Stimulated activated naive CD4-positive, alpha-beta T cell (primary cell): ENCODE measurements at places on chromosomes 4 and X.

- no peak for DNase-seq
Observed at GRCh38 chr4:94466923-94467322, 15.2 kb downstream of the PDLIM5 start.

DNA sequence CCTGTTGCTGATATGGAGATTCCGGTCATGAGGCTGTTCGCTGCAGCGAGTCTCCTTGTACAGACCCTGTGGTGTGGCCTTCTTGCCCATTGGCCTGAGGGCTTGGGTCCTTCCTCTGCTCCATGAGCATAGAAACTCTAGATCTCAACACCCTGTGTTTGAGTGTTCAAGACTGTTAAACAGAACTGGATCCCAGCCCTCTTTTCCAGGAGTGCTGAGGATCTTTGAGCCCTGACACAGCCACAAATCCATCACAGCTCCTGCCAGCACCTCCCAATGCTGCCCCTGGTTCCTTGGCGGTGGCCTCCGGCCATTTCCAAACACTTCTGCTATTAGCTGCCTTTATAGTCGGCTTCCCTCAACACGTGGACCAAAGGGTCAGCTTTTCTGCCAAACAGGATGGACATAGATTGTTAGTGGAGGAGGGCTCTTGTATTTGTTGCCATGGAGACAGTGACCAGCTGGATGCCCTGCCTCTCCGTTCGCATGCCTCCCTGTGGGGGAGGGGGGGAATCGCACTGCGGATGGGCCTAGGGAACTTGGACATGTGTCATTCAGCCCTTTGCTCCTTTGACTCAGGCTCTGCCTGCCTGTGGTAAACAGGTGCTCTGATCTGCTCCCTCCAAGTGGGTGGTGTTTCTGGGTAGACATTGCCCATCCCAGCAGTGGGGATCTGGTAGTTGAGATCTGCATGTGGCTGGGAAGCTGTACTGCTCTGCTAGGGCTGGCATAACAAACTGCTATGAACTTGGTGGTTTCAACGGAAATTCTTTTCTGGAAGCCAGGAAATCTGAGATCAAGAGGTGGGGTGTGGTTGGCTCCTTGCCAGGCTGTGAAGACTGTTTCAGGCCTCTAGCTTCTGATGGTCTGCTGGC, 6.9 kb upstream of the WDR1 start:
- peak; percentile 42 for DNase-seq

- no peak for DNase-seq
Observed at GRCh38 chr4:143095447-143095846, 89.3 kb upstream of the USP38 start.

- DNase-seq, result no peak
Observed at GRCh38 chrX:118756101-118756500, 28.7 kb downstream of the IL13RA1 start.

GRCh38 chr4:2352171-2352570, 66.3 kb downstream of the ZFYVE28 start:
- no peak for DNase-seq
